ENCODE measurements at places on chromosomes 2 and 18. TPM values are rescaled to one million over a fixed set of nuclear protein-coding genes. Genes with fewer than 3 reads are reported as not detected.

Gene EFHD1
- total RNA-seq: 4.3 TPM

DNA sequence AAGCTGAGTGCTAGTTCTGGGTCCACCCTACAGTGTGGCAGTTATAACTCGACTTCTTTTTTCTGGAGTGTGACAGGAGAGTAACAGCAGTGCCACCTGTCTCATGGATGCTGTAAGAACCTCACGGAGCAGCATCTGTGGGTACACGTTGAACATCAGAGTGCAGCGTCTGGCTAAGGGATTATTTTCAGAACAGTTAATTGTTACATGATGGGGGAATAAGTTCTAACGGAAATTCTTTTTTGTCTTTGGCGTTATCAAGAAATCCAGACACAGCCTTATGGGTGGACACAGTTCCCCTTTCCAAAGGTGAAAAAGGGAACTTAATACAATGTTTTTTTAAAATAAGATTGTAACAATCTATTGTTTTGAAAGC, 28.3 kb upstream of the TOGARAM2 start:
- H3K27ac ChIP-seq: no peak overlapping the region
- H3K4me1 ChIP-seq: peaks cover 7% of the 10 kb centered on the region
- peaks cover 25% of the 10 kb centered on the region for H3K36me3 ChIP-seq
- DNase-seq: no peak

GRCh38 chr2:184534986-184535385, 63.3 kb upstream of the ZNF804A start:
- no peaks in the 10 kb centered on the region for H3K36me3 ChIP-seq
- H3K27ac ChIP-seq: no peak overlapping the region
- no peak for DNase-seq
- H3K27me3 ChIP-seq: no peaks in the 10 kb centered on the region
- H3K4me1 ChIP-seq: no peaks in the 10 kb centered on the region

GRCh38 chr2:120298173-120298835, 45.7 kb downstream of the RALB start:
- no peak overlapping the region for H3K4me3 ChIP-seq
- peaks cover 4% of the 10 kb centered on the region for H3K4me1 ChIP-seq
- DNase-seq: no peak

DNA sequence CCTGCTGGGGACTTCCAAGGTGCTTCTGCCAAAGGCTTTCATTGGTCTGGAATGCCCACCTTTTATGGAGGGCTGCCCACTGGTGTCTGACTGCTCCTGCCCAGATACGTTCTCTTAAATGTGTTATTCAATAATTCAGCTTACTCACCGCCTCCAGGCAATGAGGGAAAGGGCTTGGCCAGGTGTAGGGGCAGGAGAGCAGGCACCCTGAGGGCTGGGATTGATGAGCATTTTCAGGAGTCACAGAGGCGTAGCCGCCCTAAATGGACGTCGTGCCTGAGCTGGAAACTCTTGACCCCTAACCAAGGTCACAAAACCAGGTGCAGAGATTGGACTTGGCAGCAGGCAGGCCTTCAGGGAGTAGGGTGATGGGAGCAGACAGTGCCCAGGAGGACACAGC, 26.8 kb downstream of the MAL start:
- no peak overlapping the region for H3K4me3 ChIP-seq
- H3K4me1 ChIP-seq: peaks cover 2% of the 10 kb centered on the region
- no peak overlapping the region for H3K27ac ChIP-seq
- no peaks in the 10 kb centered on the region for H3K36me3 ChIP-seq
- DNase-seq: no peak
- peaks cover 41% of the 10 kb centered on the region for H3K27me3 ChIP-seq

Gene SH3BP4
- 49.0 TPM for total RNA-seq

GRCh38 chr2:237600205-237600846, 9.8 kb upstream of the RAB17 start:
- peaks cover 16% of the 10 kb centered on the region for H3K4me1 ChIP-seq
- DNase-seq: no peak
- H3K27me3 ChIP-seq: peaks cover 54% of the 10 kb centered on the region
- H3K36me3 ChIP-seq: no peaks in the 10 kb centered on the region
- no peak overlapping the region for H3K27ac ChIP-seq

- no peaks in the 10 kb centered on the region for H3K36me3 ChIP-seq
- DNase-seq: no peak
- H3K27ac ChIP-seq: no peak overlapping the region
- H3K27me3 ChIP-seq: peaks cover 38% of the 10 kb centered on the region
Observed at GRCh38 chr2:46315103-46315890, 18.1 kb downstream of the EPAS1 start.

- H3K27ac ChIP-seq: no peak overlapping the region
- no peak for DNase-seq
- no peaks in the 10 kb centered on the region for H3K27me3 ChIP-seq
- no peaks in the 10 kb centered on the region for H3K4me1 ChIP-seq
Observed at GRCh38 chr2:186882511-186883071, 33.6 kb upstream of the ZSWIM2 start.

Gene PDE11A
- 60.5 TPM for total RNA-seq

Measured in progenitor cell of endocrine pancreas (in vitro differentiated cells).